ENCODE measurements at places on chromosomes 5 and 9.

GRCh38 chr9:84818791-84819190 is 149.3 kb downstream of the NTRK2 start:
- H3K36me3 ChIP-seq, result no peaks in the 10 kb centered on the region
- no peak overlapping the region for H3K4me3 ChIP-seq
- no peaks in the 10 kb centered on the region for H3K27me3 ChIP-seq
- H3K27ac ChIP-seq, result no peak overlapping the region
- no peaks in the 10 kb centered on the region for H3K4me1 ChIP-seq

DNA sequence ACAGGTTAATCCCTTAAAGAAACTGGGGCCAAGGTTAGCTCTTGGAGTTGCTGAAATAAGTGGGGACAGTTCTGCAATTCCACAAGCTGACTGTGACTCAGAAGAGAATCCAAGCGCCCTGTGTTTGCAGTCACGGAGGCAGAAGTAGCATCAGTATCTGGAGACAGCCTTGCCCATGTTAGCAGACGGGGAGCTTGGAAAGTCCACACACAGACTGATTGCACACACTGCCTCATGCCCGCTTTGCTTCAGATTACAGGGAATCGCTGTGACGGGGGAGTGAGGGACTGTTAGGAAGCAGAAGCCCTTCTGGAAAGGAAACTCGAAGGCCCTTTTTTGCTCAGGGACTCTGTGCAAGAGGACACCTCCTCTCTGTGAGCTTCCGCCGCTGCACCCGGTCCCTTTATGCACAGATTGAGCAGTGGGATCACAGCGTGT is 30.9 kb upstream of the PPP1R26 start:
- no peaks in the 10 kb centered on the region for H3K27me3 ChIP-seq
- H3K4me3 ChIP-seq, result no peak overlapping the region
- H3K36me3 ChIP-seq, result no peaks in the 10 kb centered on the region
- no peaks in the 10 kb centered on the region for H3K4me1 ChIP-seq
- no peak for DNase-seq

GRCh38 chr5:134435560-134435959 is 23.9 kb upstream of the CDKN2AIPNL start:
- peaks cover 11% of the 10 kb centered on the region for H3K4me1 ChIP-seq
- DNase-seq, result no peak
- no peak overlapping the region for H3K4me3 ChIP-seq
- no peaks in the 10 kb centered on the region for H3K36me3 ChIP-seq

DNA sequence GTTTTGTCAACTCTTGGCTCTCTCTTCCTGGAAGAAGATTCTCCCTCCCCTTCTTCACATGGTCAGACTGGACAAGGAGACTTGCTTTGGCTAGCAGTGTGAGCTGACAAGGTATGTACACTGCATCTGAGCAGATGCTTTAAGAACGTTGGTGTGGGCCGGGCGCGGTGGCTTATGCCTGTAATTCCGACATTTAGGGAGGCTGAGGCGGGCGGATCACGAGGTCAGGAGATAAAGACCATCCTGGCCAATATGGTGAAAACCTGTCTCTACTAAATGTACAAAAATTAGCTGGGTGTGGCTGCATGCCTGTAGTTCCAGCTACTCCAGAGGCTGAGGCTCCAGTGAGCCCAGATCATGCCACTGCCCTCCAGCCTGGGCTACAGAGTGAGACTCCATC is 26.4 kb upstream of the SEMA5A start:
- DNase-seq, result no peak
- no peak overlapping the region for H3K27ac ChIP-seq
- H3K27me3 ChIP-seq, result no peaks in the 10 kb centered on the region

DNA sequence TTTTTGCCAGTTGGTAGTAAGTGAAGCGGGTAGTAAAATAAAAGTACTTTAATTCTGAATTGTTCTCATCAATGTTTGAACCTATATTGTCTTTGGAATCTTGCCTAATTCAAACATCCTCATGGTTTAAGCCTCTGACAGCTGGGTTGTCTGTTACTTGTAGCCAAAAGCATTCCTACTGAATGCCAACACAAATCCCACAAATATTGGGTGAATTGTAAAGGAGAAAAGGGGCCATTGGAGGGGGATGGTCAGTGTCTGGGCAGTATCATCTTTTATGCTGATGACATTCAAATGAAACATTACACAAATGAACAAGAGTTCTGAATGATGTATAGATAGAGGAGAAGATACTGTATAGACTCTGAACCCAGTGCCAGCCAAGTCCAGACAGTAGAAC is 309.5 kb downstream of the OSTF1 start:
- no peak overlapping the region for H3K27ac ChIP-seq
- no peaks in the 10 kb centered on the region for H3K4me1 ChIP-seq
- no peak overlapping the region for H3K4me3 ChIP-seq
- H3K27me3 ChIP-seq, result no peaks in the 10 kb centered on the region

- H3K4me3 ChIP-seq, result no peak overlapping the region
- no peak overlapping the region for H3K27ac ChIP-seq
- no peaks in the 10 kb centered on the region for H3K36me3 ChIP-seq
- peaks cover 3% of the 10 kb centered on the region for H3K27me3 ChIP-seq
- no peaks in the 10 kb centered on the region for H3K4me1 ChIP-seq
Observed at GRCh38 chr5:129670957-129671500, 76.9 kb upstream of the MINAR2 start.

- no peak for DNase-seq
- H3K27ac ChIP-seq, result no peak overlapping the region
- H3K36me3 ChIP-seq, result no peaks in the 10 kb centered on the region
Observed at GRCh38 chr5:76762484-76762883, 46.6 kb downstream of the F2R start.

GRCh38 chr5:99694884-99695283 is 766.1 kb upstream of the CHD1 start:
- H3K27me3 ChIP-seq, result no peaks in the 10 kb centered on the region
- H3K27ac ChIP-seq, result no peak overlapping the region
- no peaks in the 10 kb centered on the region for H3K36me3 ChIP-seq
- no peaks in the 10 kb centered on the region for H3K4me1 ChIP-seq

- H3K27ac ChIP-seq, result no peak overlapping the region
- H3K4me3 ChIP-seq, result no peak overlapping the region
- H3K4me1 ChIP-seq, result no peaks in the 10 kb centered on the region
- no peaks in the 10 kb centered on the region for H3K27me3 ChIP-seq
Observed at GRCh38 chr5:9197881-9198260, 348.0 kb downstream of the SEMA5A start.

DNA sequence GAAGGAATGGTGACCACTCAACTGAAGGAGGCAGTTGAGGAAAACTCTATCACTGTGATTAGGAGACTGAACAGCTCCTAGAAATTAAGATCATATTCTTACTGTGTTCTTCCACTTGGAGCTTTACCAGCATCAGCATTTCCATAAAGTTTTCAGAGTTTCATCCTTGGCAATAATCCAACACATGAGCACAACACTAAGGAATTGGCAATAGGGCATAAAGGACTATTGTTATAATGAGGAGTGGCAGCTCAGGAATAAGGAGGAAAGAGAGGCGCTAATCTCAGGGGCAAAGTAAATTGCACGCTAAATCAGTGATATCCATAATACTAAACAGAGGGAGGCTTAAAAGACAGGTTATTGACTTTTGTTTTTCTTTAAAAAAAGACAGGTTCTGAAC is 338.9 kb downstream of the EFNA5 start:
- no peak for DNase-seq
- H3K27ac ChIP-seq, result no peak overlapping the region
- H3K4me1 ChIP-seq, result no peaks in the 10 kb centered on the region
- no peaks in the 10 kb centered on the region for H3K27me3 ChIP-seq
- no peaks in the 10 kb centered on the region for H3K36me3 ChIP-seq
- H3K4me3 ChIP-seq, result no peak overlapping the region

DNA sequence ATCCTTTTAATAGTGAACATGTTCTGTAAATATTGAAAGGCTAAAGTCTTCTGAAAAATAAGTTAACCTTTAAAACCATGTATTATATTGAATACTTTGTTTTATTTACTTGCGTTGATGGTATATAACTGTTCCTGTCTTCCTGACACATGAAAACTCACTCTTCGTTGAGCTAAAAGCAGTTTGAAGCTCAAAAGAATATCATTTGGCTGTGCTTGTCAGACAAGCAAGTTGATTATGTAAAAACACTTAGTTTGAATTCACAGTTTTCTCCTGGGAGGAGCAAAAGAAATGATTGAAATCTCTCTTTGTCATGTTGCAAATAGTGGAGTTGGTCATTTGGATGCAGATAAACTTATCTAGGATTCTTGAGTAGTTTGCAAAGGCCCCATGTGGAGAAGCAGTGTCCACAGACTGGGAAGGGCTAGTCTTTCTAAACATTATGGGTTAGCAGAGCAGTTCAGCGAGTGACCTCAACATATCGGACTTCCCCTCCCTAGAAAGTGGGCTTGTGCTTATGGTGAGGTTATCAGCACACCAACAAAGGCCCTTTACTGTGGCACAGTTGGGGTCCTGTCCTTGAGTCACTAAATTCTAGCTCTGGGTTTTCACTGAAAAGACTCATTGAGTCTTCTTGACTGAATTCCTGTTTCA is 290.4 kb downstream of the CSNK1G3 start:
- no peaks in the 10 kb centered on the region for H3K27me3 ChIP-seq
- H3K4me3 ChIP-seq, result no peak overlapping the region
- no peak overlapping the region for H3K27ac ChIP-seq

DNA sequence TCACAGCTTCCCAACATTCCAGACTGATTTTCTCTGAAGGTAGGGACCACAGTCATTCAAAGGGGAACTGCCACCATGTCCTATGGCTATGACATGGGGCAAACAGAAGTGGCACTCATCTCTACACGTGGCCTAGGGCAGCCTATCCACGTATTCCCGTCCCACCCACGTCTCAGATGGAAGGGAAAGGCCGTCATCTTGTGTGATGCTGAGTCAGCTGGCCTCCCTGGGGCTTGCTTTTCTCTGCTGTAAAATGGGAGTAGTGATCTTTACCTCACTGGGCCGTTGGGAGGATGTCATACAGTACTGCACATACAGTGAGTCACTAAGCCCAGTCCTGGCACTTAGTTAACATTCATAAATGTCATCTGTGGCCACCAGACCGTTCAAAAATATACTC is 72.3 kb downstream of the RAPGEF1 start:
- H3K4me3 ChIP-seq, result no peak overlapping the region
- peaks cover 11% of the 10 kb centered on the region for H3K4me1 ChIP-seq
- no peak overlapping the region for H3K27ac ChIP-seq
- H3K36me3 ChIP-seq, result no peaks in the 10 kb centered on the region
- H3K27me3 ChIP-seq, result no peaks in the 10 kb centered on the region

GRCh38 chr5:175734501-175734900 is 76.6 kb downstream of the HRH2 start:
- no peak overlapping the region for H3K27ac ChIP-seq
- H3K4me1 ChIP-seq, result peaks cover 5% of the 10 kb centered on the region
- no peak for DNase-seq
- no peaks in the 10 kb centered on the region for H3K36me3 ChIP-seq
- peaks cover 5% of the 10 kb centered on the region for H3K27me3 ChIP-seq

GRCh38 chr5:146731909-146732659 is 146.5 kb downstream of the PPP2R2B start:
- no peaks in the 10 kb centered on the region for H3K4me1 ChIP-seq
- no peak overlapping the region for H3K4me3 ChIP-seq
